Subcutaneous adipose tissue (tissue), 4 donors: ENCODE measurements at places on chromosomes 13 and 19. TPM values are rescaled to one million over a fixed set of nuclear protein-coding genes. Genes with fewer than 3 reads are reported as not detected.

DDX39A gene
- total RNA-seq, result 58.8 TPM

AP1M2 gene
- total RNA-seq, result 0.51 TPM

TEX101 gene
- total RNA-seq, result not detected

HCN2 gene
- not detected for total RNA-seq

CRB3 gene
- not detected for total RNA-seq

FBN3 gene
- not detected for total RNA-seq

APOC4 gene
- not detected for total RNA-seq

VSTM1 gene
- not detected for total RNA-seq

NXNL1 gene
- not detected for total RNA-seq

N4BP2L2 gene
- 142 TPM for total RNA-seq

WDR88 gene
- total RNA-seq, result not detected

SELENOV gene
- not detected for total RNA-seq
